ENCODE measurements at places on chromosomes 16 and 17.

- DNase-seq, result no peak
Observed at GRCh38 chr17:15406081-15406480, 61.3 kb downstream of the CDRT4 start.

DNA sequence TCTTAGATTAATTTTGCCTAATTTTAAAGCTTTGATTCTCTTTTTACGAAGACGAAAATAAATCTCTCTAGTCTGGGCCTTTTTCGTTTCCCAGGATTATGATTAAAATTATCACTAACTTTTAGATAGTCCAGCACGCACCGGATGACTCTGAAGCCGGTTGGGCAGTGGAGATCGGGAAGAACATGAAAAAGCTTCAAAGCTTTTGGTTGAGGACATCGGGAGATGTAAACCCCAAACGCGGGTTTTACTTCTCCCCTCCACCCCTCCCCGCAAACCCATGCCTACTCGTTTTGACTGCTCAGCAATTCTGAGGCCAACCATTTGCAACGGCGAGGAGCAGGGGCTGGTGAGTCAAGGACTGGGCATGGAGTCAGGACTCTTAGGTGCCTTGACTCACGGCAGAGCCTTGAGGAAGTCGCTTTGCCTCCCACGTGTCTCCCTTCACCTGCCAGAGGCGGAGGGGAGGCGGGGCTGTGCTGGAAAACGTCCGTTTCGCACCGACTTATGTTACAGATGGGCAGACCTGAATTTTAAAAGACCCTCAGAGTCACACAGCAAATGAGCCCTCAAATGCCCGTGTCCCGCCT is 989 bp upstream of the DUSP14 start:
- DNase-seq, result peak; percentile 77

DNA sequence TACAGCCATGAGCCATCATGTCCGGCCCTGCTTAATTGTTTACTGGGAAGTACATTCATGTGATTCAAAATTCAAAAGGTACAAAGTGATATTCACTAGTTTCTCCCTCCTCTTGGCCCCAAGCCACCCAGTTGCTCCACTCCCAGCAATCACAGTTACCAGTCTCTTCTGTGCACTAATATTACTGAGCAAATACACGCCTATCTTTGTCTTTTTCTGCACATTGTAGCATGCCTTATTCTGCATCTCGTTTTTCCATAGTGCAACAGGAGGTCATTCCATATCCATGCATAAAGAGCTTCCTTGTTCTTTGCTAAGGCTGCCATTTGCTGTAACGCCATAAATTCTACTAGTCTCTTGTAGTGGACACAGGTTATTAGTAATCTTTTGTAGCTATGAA is 2.2 kb upstream of the ALOX15 start:
- no peak for DNase-seq

DNA sequence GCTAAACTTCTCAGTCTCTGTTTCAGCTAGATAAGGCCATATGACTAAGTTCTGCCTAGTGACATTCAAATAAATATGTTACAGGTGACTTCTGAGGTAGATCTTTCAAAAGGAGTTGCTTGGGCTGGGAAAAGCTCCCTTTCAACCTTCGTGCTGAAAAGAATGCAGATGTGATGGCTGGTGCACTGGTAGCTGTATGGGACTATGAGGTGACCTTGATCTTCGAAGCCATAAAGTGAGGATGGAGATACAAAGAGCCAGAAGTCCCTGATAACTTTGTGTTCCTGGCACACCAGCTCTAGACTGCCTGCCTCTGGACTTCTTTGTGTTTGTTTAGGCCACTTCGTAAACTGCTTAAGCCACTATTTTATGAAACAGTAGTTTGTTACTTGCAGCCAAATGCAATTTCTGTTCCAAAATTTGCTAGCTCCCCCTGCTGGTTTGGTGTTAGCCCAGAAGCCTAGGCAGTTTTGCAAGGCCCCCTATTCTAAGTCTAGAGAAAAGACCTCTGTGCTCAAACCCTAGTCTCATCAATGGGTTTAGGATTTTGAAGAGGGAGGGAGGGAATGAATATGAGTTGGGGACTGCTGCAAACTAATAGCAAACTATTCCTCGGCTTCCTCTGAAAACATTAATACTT is 23.3 kb upstream of the ERCC4 start:
- DNase-seq, result no peak

DNA sequence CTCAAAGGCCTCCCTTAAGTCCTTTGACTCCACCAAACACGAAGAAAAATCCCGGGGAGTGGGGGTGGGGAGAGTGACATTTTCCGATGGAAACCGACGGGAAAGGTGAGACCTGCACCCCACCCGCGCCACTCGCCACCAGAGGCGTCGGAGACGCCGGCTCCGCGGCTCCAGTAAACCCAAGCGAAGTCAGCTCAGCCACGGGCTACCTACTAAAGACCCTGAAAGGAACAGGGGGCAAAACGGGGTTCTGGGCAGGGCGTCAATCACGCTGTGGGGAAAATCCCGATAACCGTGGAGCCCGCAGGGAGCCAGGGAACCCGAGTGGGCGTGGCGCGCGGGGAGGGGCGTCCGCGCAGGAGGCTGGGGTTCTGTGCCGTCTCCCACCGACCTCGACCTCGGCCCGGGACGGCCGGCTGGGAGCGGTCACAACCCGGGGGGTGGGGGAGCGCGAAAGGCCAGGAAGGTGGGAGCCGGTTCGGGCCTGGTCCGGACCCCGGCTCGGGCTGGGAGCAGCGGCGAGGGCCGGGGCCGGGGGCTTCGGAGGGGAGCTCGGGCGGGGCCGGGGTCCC is 565 bp downstream of the WDR45B start:
- DNase-seq, result no peak

DNA sequence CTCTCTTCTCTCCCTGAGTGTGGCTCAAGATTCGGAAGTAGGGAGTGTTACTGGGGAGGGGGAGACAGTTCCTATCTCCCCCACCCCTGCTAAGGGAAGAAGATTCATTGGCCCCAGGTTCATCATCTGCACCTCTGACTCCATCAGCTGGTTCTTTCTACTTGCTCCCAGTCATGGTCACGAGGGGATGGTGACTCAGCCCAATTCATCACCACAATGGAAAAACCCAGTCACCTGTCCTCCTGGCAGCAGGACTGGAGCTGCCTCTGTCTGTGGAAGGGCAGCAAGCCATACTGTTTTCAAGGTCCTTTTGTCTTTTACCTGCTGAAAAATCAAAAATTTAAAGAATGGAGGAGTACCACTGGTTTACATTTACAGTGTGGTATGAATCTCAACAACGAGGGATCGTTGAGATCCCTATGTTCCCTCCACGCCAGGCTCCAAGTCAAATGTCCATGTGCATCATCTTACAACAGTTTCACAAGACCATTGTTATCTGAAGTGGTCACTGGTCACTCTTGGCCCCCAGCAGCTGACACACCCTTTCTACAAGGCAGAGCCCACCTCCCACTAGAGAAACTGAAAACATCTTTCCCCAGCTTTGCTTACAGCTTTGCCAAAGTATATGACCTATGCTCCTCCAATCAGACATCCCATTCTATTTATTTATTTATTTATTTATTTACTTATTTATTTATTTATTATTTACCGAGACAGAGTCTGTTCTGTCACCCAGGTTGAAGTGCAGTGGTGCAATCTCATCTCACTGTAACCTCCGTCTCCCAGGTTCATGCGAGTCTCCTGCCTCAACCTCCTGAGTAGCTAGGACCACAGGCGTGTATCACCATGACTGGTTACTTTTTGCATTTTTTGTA is 40.4 kb upstream of the NDRG4 start:
- no peak for DNase-seq

- DNase-seq, result no peak
Observed at GRCh38 chr16:14560523-14560922, 69.5 kb downstream of the PARN start.

DNA sequence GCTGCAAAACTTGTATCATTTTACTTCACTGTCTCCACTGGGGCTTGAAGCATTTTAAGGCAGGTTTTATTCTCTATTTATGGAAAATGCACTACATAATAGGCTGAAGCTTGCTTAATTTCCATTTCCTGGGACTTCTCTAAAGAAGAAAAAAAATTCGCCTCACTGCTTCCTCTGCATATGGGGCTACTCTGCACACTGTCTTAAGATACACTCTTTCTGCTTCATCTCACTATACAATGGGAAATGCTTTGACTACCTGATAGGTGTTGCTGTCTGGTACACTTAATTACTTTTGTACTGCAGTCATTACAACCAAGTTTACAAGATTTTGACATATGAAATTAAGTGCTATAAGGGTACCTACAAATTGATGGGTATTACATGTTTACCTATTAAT is 466.0 kb downstream of the KCNJ18 start:
- DNase-seq, result no peak

- DNase-seq, result no peak
Observed at GRCh38 chr16:70395345-70395901, 43.5 kb downstream of the ST3GAL2 start.

DNA sequence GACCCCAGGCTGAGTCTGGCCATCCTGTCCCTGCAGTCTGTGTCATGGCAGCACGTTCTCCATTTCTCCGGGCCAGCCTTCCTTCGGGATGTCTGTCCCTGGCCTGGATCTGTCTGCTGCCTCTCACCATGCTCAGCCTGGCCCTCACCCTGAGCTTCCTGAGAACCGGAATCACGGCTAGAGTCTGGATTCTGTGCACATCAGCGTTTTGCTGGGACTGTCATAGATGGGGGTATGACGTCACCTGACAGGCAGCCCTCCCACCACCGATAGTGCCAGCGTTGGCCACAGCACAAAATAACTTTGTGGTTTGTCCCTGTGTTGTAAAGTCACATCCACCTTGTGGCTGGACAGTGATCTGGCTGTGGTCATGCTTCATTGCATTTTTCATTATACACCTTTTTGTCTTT is 59.2 kb downstream of the B9D1 start:
- DNase-seq, result no peak

- no peak for DNase-seq
Observed at GRCh38 chr17:12067485-12067884, 46.8 kb downstream of the MAP2K4 start.

DNA sequence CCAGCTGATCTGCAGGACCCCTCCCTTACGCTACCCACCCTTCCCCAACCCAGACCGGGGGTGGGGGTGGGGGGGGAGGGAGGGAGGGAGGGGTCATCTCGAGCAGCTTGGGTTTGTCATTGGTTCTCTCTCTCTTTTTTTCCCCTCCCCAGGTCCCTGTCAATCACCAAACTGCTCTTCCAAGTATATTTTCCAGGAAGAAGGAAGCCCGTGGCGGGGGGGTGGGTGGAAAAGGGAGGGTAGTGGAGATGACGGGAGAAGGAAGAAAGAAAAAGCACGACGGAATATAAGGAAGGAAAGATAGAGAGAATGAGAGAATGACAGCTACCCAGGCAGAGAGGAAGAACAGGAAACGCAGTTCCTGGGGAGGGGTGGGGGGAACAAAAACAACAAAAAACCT is 17.9 kb downstream of the SALL1 start:
- DNase-seq, result no peak

DNA sequence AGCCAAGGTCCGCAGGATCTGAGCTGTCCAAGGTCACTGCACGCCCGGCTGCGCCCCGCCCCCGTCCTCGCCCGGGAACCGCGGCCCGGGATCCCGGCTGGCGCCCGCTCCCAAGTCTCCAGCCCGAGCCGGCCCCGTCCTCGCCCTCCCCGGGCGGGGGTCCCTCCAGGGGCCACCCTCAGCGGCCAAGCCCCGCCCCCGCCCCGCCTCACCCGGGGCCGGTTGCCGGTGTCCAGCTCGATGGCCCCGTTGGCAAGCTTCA is 216 bp downstream of the VPS9D1 start:
- DNase-seq, result no peak

DNA sequence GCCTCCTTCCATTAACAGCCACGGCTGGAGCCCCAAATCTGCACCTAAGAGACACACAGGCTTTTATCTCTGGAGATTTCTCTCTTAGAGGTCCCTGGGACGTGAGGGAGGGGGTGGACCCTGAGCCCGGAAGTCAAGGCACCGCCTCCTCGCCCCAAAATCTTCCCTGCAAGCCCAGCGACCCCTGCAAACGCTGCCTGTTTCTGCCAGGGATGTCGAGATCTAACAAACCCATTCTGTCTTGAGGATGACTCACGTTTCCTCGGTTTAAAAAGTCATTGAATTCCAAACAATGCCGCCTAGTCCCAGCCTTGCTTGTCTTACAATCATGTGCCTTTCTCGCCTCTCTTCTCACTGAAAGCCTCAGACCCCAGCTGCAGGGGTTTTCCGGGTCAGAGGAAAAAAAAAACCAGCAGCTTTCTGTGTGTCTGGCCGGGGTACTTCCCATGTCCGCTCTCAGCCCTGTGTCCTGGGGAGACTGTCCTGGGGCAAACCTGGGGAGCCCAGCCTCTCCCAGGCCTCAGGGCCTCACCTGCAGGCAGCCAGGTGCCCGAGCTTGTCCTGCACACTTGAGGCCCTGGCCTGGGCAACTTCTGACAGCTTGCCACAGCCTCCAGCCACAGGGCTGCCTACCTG is 15.4 kb downstream of the ARL2BP start:
- DNase-seq, result peak; percentile 15

- DNase-seq, result peak; percentile 52
Observed at GRCh38 chr17:60142872-60143499, 6.8 kb upstream of the CA4 start.

All from BJ (cell line).